ENCODE measurements at places on chromosomes 5 and 9. TPM values are rescaled to one million over a fixed set of nuclear protein-coding genes. Genes with fewer than 3 reads are reported as not detected.

Gene IFNK
- polyA plus RNA-seq, result not detected

Gene NHP2
- polyA plus RNA-seq, result 180 TPM

Gene PTPN3
- 0.89 TPM for polyA plus RNA-seq

Gene PKD2L2
- polyA plus RNA-seq, result not detected

Gene KCNT1
- not detected for polyA plus RNA-seq

Gene STPG3
- polyA plus RNA-seq, result not detected

Gene ZFP37
- 0.84 TPM for polyA plus RNA-seq

Gene HTR4
- polyA plus RNA-seq, result not detected

DNA sequence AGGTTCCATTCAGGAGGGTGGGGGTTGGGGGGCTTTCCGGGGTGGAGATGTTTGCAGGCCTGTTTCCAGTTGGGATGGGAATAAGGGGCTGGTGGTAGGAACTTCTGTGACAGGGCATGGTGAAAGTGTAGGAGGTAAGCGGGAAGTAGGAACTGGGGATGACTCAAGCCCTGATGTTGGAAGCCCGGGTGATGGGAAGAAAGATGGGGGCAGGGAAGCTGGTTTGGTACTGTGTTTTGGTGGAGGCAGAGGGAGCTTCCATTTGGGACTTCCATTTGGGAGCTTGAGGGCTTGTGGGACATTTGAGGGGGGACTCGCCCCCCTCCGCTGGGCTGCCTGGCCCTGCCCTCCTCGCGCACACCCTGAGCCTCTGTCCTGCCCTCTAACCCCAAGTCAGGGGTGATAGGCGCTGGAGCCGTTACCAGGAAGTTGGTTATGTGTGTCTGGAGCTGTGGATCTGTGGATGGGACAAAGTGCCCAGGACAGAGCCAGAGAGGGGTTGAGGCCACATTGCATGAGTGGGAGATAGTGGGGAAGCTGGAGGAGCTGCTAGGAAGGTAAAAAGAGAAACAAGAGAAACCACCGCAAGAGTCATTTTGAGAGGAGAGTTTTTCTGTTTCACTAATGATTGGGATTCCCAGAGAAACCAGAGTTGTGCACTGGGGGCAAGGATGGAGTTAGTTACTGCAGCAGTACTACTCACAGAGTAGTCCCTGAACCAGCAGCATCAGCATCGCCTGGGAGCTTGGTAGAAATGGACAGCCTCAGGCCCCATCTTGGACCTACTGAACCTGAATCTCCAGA, 6.6 kb downstream of the RGS14 start:
- DNase-seq, result no peak

GRCh38 chr5:137646761-137647160, 89.1 kb downstream of the KLHL3 start:
- DNase-seq, result no peak

GRCh38 chr9:89686126-89686525, 81.3 kb downstream of the GADD45G start:
- DNase-seq, result no peak

DNA sequence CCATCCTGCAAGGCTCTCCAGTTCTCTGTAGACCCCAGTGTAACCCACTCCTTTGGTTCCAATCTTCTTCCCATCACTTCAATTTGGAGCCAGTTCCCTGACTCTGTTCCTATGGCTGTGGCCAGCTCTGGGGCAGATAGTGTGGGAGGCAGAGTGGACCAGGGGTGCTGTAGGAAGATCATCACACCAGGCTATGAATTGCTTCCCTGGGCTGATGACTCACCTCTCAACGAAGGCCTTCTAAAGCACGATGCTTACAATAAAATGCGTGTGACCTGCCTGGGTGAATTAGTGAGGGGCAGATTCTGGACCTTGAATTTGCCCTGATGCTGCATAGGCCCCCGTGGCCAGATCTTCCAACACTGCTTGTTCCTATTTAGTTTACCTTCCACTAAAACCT, 289.7 kb downstream of the FBXL7 start:
- DNase-seq, result peak; percentile 30

DNA sequence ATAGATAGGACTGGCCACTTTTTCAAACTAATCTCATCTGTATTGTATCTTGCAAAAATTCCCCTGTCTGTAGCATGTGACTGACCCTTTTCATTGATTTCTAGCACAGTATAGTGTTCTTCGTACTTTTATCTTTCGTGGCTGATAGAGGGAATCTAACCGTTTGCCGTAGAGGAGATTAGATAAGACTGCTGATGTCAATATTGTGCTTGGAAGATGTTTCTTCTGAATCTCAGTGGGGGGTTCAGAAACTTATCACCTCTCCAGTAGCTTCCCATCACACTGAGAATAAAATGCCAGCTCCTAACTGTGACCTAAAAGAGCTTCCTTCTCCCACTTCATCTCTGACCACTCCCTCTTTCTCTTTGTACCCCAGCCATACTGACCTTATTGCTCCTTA, 25.4 kb upstream of the ALDOB start:
- DNase-seq, result no peak

DNA sequence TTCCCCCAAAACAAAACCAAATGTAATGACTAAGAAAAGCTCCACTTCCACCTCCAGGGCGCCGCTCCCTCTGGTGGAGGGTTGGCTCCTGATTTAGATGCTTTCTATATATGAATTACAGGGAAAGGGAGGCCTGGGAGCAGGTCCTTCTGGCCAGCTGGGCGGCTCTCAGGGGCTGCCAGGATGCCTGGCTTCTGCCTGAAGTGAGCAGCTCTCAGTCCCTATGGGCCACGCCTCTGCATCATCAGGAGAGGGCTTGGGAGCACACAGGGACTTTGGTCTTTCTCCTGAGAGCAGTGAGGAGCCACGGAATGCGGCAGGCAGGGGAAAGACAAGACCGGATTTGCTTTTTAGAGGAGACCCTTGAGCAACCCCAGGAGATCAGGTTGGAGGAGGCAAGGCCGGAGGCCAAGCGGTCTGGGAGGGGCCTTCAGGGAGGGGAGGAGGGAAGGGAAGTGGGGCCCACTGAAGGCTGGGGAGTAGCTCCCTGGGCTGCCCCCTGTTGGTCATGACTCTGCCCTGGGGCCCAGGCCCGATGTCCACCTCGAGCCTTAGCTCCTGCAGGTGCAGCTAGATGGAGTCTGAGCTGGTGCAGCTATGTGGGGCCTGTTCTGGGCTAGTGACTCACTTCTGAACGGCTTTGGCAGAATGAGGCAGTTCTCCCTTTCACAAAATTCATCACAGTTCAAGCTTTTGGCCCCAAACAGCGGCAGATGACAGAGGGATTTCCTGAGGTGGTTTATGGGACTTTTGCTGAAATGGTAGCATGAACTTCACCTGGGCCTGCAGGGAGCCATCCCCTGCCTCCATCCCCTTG, 11.3 kb upstream of the GRHPR start:
- peak; percentile 15 for DNase-seq

DNA sequence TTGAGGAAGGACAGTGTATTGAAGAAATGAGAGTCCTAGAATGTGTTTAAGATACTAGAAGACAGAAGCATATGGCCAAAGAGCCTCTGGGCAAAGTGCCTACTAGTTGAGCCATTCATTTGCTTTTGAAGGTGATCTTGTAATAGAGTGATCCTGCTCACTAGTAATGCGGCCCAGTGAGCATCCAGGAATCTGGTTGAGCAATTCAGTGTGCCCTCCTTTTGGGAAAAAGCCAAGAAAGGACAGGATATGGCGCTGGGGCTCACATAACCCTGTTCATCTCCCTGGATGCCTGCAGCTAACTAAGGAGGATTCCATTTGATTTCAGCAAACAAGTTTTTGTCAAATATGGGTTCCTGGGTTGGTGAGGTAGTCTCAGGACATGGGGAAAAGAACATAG, 16.3 kb downstream of the ADAM19 start:
- peak; percentile 67 for DNase-seq

DNA sequence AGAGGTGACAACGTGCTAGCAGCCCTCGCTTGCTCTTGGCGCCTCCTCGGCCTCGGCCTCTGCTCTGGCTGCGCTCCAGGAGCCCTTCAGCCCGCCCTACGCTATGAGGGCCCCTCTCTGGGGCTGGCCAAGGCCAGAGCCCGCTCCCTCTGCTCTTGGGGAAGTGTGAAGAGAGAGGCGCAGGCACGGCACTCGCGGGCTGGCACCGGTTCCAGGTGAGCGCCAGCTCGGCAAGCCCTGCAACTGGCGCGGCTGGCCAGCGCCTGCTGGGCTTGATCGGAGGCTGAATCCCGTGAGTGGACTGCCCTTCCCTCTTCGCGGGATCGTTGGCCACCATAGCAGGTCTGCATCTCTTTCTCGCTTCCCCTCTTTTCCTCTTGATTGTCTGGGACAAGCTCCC, 298.0 kb upstream of the PTPRD start:
- no peak for DNase-seq

GRCh38 chr5:72126796-72127195, 19.5 kb downstream of the MAP1B start:
- DNase-seq, result no peak

DNA sequence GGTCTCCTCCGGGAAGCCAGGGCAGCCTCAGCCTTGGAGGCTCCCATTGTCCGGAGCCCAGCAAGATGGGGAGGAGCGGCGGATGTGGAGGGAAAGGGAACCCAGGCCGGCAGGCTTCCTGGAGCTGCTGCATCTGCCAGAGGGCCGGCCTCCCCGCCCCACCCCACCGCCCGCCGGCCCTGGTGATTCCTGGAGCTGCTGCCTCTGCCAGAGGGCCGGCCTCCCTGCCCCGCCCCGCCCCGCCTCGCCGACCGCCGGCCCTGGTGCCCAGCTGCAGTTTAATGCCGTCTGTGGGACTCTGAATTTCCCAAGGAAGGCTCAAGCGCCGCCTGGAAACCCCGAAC, 31.6 kb downstream of the EXD3 start:
- no peak for DNase-seq

- peak; percentile 74 for DNase-seq
Observed at GRCh38 chr5:132883261-132883834, 9.9 kb downstream of the LEAP2 start.

- DNase-seq, result no peak
Observed at GRCh38 chr5:26955161-26955560, 83.2 kb downstream of the CDH9 start.

DNA sequence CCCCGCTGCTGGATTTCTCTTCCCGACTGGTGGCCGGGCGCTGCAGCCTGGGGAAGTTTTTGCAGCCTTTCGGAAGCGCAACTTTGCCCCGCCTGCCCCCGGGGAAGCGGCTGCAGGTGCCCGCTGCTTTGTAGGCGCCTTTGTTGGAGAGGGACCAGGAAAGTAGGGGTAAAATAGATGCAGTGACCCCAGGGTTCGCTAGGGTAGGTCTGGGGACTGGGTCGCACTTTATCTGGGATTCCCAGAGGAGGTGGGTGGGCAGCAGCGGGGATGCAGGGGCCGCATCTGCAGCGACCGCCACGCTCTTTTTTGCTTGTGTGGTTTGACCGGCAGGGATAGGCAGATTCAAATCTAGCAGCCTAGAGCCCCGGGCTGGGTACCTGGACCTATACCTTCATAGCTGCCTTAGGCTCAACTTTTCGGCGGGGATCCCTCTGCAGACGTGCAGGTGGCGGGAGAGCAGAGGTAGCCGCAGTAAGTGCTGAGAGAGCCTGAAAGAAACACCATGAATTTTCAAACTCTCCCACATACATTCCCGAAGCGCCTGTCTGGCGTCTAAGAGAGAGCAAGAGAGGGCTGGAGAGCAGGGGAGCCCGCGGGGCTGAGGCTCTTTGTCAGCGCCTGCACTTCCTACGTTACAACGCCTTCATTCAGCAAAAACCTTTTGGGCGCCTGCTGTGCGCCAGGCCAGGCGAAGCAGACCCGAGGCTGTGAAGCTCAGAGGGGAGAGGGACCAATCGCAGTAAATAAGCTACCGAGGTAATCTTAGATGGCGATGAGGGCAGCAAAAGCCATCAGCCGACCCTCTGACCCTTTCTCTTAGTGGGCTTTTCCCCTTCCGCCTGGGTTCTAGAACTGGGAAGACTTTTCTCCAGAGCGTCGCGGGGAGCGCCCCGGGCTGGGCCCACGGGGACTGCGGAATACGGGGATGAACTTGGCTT, 642 bp downstream of the SV2C start:
- DNase-seq, result no peak

DNA sequence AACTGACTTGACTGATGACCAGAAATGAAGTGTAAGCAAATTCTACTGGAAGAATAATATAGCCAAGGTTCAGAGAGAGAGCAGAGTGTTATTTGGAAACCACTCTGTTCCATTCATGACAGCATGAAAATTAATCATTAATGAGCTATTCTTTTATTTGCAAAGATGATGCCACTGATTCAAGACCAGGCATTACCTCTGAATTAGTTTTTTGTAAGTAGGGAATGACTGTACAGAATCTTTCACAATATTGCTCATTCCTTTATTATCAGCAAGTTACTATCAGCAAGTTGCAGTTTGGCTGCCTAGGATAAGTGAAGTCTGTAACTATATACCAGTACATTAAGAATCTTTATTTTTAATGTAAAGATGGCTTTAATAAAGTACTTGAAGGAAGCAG, 75.1 kb upstream of the RGMB start:
- DNase-seq, result peak; percentile 49

DNA sequence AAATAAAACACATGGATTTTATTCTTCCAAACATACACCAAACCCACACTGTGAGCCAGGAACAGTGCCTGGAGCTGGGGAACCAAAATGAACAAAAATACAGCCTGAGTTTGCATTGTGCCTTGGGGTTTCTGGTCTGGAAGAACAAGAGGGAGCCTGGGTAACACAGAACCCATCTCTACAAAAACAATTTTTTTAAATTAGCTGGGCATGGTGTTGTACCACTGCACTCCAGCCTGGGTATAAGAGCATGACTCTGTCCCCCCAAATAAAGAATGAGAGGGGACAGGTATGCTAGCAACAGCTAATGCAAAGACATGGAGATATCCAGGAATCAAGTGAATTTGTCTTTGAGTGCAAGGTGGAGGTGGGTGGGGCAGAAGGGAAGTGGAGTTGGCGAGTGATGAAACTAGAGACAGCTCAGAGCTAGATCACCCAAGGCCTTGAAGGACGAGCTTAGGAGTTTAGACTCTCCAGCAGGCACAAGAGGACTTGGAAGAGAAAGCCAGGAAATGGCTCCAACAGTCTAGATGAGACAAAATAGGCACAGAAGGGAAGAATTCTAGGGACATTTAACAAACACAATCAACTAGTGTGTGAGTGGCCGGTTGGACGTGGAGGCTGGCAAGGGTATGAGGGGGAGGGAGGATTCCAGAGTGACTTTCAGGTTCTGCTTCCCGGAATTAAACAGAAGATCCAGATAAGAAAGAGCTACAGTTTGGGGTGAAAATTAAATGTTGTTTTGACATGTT, 47.4 kb downstream of the FNBP1 start:
- peak; percentile 54 for DNase-seq

- DNase-seq, result peak; percentile 86
Observed at GRCh38 chr5:80206282-80206681, 49.6 kb downstream of the SERINC5 start.

- peak; percentile 95 for DNase-seq
Observed at GRCh38 chr5:57442080-57442839, 40.4 kb downstream of the ACTBL2 start.
